SJCRH30 (cell line): ENCODE measurements at places on chromosomes 16 and 17. TPM values are rescaled to one million over a fixed set of nuclear protein-coding genes. Genes with fewer than 3 reads are reported as not detected.
A peak's percentile ranks its signal among the peaks of the same experiment; 100 is the strongest.

- H3K36me3 ChIP-seq, result no peaks in the 10 kb centered on the region
- no peak for DNase-seq
- H3K27ac ChIP-seq, result no peak overlapping the region
- H3K27me3 ChIP-seq, result no peaks in the 10 kb centered on the region
- H3K4me1 ChIP-seq, result no peaks in the 10 kb centered on the region
These were observed 19.9 kb upstream of the ZC3H18 start for GRCh38 chr16:88550246-88550661.

- H3K27ac ChIP-seq, result no peak overlapping the region
- no peaks in the 10 kb centered on the region for H3K4me1 ChIP-seq
- no peaks in the 10 kb centered on the region for H3K27me3 ChIP-seq
These were observed 61.1 kb downstream of the RPA1 start for GRCh38 chr17:1890758-1891450.

DNA sequence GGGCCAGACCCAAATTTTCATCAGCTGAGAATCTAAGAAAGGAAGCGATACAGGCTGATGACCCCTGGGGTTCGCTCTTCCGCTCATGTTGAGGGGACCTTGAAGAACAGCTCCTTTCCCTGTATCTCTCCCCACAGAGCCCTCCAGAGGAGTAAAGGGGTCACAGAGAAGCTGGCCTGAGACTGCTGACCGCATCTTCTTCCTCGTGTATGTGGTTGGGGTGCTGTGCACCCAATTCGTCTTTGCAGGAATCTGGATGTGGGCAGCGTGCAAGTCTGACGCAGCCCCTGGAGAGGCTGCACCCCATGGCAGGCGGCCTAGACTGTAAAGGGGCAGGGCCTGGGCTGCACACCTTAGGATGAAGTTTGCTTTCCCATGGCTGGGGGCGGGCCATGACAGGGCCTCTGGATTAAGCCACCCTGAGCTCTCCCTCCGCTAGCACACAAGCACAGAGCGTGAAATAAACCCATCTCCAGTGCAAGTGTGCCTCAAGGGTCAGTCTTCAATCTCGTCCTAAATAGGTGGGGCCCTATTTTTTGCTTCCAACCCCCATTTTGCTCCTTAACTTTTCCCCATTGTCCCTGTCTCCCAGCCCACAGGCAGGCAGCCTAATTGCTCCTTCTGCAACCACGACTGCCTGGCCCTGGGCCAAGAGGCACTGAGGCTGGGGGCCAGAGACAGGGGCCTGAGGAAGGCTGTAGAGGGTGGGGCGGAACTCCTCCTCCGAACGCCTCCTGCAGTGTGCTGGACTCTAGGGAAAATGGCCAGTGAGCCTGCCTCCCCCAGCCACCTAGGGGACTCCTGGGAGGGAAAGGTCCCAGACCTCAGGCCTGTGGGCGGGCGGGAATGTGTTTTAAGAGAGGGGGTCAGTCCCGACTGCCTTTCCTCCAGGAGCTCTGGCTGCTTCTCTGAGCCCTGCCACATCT is 3.6 kb downstream of the ZACN start:
- peaks cover 4% of the 10 kb centered on the region for H3K27me3 ChIP-seq
- H3K27ac ChIP-seq, result no peak overlapping the region
- peaks cover 13% of the 10 kb centered on the region; the same call in 1 of the 2 replicates for H3K4me1 ChIP-seq
- DNase-seq, result peak; percentile 54

DNA sequence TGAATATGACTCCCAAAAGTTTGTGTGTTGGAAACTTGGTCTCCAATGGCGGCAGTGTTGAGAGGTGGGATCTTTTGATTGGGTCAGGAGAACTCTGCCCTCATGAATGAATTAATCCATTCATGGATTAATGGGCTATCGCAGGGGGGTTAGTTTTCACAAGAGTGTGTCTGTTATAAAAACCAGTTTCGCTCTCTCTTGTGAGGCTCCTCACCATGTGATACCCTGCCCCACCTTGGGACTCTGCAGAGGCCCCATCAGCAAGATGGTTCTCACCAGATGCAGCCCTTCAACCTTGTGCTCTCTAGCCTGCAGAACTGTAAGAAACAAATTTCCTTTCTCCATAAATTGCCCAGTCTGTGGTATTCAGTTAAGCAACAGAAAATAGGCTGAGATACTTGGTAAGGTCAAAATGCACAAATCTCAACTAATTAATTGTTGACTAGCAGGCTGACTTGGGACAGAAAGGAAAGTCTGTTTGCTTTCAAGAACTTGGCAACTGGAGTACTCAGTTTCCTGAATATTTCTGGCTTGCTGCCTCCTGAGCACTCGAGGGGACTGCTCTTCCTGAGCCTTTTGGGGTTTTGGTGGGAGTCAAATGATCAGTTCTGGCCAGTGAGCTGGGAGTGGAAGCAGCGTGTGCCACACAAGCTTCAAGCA is 13.8 kb upstream of the CCL17 start:
- H3K4me3 ChIP-seq, result no peak overlapping the region
- no peak overlapping the region for H3K27ac ChIP-seq
- no peak for DNase-seq
- H3K36me3 ChIP-seq, result no peaks in the 10 kb centered on the region

Gene NPIPA1
- total RNA-seq, result 29.2 and 36.8 TPM in 2 replicates

Gene MMP28
- not detected in 2 replicates for total RNA-seq
